ENCODE measurements at places on chromosomes 5 and 9. TPM values are rescaled to one million over a fixed set of nuclear protein-coding genes. Genes with fewer than 3 reads are reported as not detected.
A peak's percentile ranks its signal among the peaks of the same experiment; 100 is the strongest.

The STARD4 gene
- polyA plus RNA-seq: 8.9 TPM

The ZNG1A gene
- polyA plus RNA-seq: 43.8 TPM

The FAM151B gene
- not detected for polyA plus RNA-seq

DNA sequence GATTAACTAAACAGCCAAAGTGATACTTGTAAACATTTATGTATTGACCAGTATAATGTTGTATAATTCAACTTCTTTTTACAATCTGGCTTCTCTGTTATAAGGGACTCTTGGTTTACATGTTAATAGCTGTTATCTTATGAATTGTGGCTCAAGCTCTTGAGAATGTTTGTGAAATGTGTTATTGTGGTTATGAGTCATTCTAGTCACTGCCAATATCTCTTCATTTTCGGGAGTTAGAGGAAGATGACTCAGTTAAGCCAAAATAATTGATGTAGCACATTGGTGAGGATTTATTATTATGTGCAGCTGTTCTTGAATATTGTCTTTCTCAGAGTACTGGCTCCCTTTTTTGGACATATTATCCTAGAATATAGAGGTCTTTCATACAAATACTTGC lies 655.2 kb upstream of the RIOK2 start:
- peak; percentile 55 for DNase-seq

- no peak for DNase-seq
These were observed 76.8 kb upstream of the SH3PXD2B start for GRCh38 chr5:172530878-172531703.

DNA sequence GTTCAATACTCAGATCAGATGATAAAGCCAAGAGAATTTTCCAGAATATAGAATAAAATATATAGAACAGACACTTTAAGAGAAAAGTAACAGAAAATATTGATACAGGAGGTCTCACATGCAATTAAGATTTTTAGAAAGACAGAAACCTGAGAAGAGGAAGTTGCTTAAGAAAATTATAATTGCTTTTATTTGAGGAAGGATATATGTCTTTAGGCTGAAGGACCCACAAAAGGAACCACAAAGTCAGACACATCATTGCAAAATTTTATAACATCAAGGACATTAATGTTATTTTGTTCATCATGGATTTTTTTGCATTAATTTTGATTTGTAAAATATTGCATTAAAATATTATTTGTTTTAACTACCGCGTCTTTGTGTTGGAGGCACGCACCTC lies 141.5 kb downstream of the FSTL4 start:
- no peak for DNase-seq

GRCh38 chr5:140345919-140346347 lies 470 bp downstream of the HBEGF start:
- DNase-seq: peak; percentile 68

DNA sequence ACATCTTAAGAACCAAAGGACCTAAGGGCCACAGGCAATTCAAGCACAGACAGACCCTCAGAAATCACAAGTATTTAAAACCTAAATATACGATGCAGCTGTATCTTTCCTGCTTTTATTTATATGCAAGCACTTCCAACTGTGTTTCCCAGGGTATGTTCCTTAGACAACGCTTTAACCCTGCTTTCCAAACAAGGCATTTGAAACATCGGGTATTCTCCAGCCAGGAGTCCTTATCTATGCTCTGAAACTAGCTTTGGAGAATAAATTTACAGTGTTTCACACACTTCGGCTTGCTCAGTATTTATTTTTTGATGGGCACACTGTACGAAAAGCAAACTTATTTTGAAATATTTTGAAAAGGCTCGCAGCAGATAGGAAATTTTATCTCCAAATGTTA lies 13.5 kb downstream of the NR6A1 start:
- DNase-seq: no peak

DNA sequence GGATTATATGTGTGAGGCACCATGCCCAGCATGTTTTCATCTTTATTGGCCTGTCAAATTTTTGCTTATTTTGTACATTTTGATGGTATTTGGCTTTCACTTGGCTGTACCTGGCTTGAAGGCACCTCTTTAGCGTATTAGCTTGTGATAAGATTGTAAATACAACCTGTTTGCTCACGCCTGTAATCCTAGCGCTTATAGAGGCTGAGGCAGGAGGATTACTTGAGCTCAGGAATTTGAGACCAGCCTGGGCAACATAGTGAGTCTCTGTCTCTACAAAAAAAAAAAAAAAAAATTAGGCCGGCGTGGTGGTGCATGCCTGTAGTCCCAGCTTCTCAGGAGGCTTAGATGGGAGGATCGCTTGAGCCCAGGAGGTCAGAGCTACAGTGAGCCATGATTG lies 11.3 kb downstream of the SEC24A start:
- DNase-seq: no peak

DNA sequence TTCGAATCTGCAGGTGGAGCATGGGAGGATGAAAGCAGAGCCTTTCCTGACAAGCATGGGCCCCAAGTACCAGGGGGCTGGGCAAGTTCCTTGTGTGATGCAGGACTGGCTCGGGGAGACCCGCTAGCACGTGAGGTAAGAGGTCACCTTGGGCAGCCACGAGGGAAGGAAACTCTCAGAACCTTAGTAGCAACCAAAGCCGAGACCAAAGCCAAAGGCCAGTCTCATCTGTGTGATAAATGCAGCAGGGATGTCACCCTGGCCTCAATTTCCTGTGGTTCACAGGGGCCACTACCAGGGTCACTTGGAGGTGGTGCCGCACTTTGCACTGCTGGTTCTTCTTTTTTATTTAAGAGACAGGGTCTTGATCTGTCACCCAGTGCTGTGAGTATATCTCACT lies 39.5 kb downstream of the PRRT1B start:
- no peak for DNase-seq

GRCh38 chr5:1390861-1391600 lies 46.1 kb upstream of the CLPTM1L start:
- no peak for DNase-seq

All from stomach (tissue), 19 donors.